ENCODE measurements at places on chromosomes 5 and 9.

DNA sequence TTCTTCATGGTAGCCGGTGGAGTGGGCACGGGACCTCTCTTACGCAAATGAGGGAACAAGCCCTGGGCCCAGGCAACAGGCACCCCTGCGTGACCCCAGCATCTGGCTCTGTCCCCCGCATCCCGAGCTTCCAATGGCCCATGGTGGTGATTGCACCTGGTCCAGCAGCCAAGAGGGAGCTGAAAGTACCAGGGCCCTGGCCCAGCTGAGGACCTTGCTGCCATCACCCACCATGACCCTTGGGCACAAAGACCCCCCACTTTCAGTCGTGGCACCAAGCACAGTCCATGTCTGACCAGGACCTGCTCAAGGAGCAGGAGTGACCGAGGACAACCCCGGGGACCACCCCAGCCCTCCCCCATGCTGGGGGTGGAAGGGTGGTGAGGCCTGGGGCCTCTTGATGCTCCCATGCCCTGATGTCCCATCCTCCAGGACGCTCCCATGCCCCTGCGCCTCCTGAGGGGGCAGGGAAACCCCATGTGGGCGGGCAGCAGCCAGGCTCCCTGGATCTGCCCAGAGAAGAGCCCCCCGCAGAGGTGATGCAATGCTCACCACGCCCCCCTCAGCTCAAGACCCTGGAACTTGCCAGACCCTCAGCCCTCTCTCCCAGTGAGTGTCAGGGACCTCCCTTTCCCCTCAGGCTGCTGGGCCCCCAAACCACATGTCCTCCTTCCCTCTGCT lies 123.9 kb downstream of the ADAMTS2 start:
- no peak for DNase-seq

GRCh38 chr5:74206579-74207550 lies 433.7 kb downstream of the ENC1 start:
- no peak for DNase-seq

DNA sequence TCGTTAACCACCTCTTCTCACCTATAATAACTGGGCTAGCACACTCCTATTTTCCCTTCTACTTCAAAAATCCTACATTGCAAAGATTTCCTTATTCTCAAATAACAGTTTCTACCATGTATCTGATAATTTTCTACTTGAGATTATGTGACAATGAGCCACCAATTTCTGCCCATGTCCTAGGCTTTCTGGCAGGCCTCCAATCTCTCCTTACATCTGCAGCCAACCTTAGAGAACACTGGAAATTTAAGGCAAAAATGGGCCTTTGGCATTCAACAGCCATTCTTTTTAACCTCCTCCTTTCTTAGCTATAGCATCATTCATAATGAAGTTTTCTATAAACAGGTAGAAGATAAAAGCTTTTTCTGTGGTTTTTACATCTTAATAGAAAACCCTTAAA lies 225.1 kb downstream of the ARRDC3 start:
- no peak for DNase-seq

- no peak for DNase-seq
These were observed 5.1 kb downstream of the RPL12 start for GRCh38 chr9:127445851-127446712.

DNA sequence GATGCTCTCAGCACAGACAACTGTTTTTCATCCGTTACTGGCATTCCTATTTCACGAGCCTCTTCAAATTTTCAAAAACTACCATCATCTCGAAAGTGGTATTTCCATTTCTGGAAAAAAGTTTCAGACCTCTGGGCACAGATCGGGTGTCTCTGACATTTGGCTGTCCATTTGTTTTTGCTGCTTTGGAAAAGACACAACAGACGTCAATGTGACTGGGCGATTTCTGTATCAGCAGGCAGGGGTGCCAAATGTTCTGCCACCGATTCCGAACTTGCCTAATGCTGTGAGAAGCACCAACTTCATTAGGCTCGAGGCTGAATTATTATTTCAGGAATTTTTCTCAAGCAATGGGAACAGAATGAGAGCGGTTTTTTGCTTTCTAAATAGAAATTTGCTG lies 105.6 kb downstream of the ARSB start:
- no peak for DNase-seq

- DNase-seq = no peak
These were observed 367.7 kb upstream of the PRR16 start for GRCh38 chr5:120096413-120096812.

- no peak for DNase-seq
These were observed 90.8 kb downstream of the CAAP1 start for GRCh38 chr9:26801772-26802171.

DNA sequence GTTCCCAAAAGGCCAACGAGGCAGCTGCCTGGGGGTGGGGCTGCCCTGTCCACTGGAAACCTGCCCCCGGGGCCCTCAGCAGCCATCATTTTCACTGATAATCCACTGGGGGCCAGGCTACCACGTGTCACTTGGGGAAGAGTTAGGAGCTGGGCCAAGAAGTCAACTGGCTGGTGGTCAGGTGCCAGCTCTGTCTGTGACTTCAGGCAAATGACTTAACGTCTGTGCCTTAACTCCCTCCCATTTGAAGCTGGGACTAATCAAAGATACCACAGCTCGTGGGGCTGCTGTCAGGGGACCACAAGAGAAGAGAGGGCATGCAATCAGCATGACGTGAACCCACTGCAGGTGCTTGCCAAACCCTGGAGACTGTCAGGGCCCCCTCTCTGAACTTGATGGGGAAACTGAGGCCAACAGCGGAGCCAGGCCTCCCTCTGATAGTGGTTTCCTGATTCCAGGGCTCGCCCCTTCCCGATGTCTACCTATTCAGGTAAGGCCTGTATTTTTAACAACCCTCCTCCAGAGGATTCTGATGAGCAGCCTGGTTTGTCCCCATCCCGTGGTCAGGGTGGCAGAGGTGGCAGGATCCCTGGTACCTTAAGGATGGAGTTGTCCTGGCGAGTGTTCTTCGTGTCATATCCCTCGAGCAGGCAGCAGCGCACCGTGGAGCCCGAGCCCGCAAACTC lies 12.3 kb upstream of the DPM2 start:
- DNase-seq = no peak

GRCh38 chr5:76086095-76086494 lies 2.9 kb downstream of the SV2C start:
- DNase-seq = no peak

DNA sequence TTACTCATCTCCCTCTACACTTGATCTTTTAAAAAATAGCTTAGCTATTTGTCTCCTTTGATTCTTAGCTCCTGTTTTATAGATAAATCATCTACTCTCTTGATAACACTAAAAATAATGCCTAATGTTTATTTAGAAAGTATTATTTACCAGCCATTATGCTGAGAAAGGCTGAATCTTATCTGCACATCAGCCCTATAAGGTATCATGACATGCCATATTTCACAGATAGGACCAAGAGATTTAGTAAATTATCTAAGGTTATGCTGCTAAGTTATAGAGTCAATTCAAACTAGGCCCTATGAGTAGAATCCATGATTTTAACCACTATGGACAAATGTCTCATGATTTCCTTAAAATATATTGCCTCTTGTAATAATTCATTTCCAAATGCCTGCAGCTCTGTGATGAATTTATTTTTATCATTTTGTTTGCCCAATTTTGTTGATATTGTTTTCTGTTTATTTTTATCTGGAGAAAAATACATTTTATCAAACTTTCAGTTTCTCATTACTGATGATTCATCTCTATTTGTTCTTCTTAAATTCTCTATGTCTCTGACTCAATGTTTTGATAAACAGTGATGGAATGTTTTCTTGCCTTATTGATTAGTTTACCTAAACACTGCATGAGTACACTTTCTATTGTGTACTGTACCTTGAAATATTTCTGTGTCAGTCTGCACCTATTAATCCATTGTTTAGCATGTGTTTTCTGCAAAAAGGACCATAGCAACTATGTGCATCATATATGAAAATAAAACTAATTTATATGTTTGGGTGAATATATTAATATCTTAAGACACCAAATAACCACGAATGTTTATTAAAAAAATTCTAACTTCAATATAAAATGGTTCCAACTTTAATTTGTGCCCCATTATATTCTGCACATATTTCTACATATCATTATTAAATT lies 300.8 kb downstream of the CDH9 start:
- no peak for DNase-seq

DNA sequence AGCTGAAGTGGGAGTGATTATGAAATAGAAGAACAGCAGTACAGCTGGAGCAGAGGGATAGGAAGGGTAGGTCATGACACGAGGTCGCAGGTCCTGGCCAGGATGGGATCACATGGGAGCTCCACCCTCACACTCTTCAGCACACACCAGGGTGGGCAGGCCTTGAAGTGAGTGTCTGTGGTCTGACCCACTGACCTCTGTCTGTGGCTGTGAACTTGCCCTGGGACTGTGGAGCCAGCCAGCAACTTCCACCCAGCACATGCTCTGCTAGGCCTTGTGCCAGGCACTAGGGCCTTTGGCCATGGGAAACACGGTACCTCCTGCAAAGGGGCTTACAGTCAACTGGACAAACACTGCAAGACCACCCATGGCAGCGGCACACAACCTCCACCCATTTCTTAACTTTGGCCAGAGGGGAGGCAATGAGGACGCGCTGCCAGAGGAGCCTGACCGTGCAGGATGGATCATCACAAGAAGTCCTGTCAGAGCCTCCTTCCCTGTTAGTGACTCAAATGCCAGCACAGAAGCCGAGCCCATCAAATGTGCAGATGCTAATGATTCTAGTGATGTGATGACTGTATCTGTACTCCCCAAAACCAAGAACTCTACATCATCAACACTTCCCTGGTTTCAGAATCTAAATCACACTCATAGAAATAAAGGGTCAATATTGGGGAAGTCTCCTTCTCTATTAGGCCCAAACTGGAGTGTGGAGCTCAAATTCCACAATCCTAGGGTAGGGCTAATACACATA lies 113.6 kb downstream of the DPYSL3 start:
- DNase-seq = no peak

GRCh38 chr5:34898258-34898895 lies 16.9 kb downstream of the RAD1 start:
- DNase-seq = peak; percentile 60

DNA sequence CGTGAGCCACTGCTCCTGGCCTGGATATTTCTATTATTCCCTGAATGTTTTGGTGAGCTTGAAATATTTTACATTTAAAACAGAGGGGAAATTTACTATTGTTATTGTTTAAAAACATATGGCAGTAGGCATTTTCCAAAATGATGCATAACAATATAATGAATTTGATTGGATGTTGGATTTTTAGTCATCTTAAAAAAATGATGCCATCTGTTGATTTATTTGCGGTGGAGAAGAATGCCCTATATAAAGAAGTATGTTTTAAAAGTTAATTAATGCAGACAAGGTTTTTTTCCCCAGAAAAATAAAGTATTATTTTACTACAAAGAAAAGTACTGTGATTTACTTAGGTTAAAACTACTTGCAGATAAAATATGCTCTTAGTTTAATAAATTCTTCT lies 33.4 kb upstream of the ARRDC3 start:
- DNase-seq = no peak

All from CD4-positive, alpha-beta T cell treated with Interleukin-21 for 1 hour (primary cell).